Hypothalamus (tissue), 51 donors: ENCODE measurements at places on chromosomes 5 and 9.
A peak's percentile ranks its signal among the peaks of the same experiment; 100 is the strongest.

DNA sequence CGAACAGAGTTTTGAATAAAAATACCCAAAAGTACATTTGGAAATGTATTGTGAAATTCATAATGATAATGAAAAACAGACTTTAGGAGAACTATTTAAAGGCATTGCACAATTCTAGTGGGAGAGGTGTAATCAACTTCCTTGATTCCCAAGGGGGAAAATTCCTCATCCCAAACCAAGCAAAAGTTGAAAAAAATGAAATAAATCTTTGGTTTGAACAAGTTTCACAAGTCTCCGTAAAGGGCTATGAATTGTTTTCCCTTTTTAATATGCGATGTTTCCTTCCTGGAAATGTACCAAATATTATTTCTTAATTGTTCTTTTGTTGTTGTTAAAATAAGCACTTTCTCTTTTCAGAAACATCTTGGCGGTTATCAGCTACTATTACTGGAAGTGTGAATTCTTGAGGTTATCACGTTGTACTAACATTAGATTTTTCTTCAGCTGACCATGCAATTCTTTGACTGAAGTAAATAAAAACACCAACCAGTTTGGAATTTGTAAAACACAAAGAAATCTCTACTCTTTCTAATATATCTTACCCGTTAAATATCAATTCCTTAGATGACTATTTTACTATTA is 59.3 kb downstream of the SVEP1 start:
- no peak for DNase-seq

DNA sequence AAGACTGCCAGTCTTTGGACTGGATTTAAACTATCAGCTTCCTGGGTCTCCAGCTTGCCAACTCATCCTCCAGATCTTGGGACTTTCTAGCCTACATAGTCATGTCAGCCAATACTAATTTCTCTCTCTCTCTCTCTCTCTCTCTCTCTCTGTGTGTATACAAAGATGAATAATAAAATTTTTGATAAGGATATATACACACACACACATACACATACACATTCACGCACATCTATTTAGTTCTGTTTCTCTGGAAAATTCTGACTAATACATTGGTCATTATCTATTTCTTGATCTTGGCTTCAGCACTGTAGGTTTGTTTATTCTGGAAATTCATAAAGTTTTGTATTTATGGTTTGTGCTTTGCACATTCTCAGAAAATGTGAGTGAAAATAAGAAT is 1606.2 kb upstream of the NUDT12 start:
- no peak for DNase-seq

DNA sequence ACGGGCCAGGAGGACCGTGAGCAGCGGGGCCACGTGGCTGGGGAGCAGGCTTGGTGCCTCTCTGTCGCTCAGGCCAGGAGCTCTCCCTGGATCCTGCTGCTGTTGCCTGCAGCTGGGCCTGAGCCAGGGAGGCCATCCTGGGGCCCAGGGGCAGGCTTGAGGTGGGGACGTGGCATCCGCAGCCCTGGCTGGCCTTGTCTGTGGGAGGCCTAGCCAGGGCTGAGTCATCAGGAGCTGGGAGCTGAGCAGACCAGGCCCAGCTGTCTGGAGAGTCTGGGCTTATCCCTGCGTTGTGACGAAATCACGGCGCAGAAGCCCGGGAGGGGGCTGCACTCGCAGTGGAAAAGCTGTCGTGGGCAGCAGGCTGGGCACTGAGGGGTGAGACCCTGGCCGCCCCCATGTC is 138.8 kb upstream of the COL5A1 start:
- DNase-seq, result no peak

DNA sequence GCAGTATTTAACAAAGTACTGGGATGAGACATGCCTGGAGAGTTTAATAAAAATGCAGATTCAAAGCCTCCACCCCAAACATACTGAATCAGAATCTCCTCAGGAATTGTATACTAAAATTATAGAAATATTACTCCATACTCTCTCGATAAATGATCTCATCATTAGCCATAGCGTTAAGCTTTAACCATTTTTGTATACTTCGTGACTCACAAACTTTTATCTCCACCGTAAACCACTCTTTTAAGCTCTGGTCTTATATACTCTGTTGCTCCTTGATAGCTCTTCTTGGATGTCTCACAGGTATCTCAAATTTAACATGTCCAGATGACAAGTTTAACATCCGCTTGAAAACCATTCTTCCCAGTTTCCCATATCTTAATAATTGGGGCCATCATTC is 327.8 kb downstream of the ADGRV1 start:
- no peak for DNase-seq

GRCh38 chr5:59178071-59178470 is 595.2 kb downstream of the RAB3C start:
- DNase-seq, result no peak

DNA sequence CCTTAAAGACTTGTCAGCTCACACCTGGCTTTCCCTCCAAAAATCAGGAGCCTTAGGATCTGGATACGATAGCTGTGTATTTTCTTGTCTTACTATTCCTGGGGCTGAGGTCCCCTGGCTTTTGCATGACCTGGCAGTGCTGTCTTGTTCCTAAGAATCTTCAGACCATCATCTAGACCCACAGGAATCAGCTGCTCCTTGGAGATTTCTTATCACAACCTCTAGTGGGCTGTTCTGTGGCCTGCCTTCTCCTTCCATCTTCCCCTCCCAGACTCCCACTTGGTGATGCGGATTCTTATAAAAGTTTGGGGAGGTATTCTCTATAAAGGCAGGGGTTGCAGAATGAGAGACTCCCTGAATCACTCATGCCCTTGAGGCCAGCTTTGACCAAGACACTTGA is 21.4 kb downstream of the LCP2 start:
- no peak for DNase-seq

- DNase-seq, result no peak
These were observed 73.9 kb upstream of the EFNA5 start for GRCh38 chr5:107744418-107745330.

GRCh38 chr5:151772029-151772845 is 483 bp downstream of the G3BP1 start:
- peak; percentile 40 for DNase-seq

- DNase-seq, result no peak
These were observed 25.3 kb downstream of the NIPAL4 start for GRCh38 chr5:157485340-157485739.

DNA sequence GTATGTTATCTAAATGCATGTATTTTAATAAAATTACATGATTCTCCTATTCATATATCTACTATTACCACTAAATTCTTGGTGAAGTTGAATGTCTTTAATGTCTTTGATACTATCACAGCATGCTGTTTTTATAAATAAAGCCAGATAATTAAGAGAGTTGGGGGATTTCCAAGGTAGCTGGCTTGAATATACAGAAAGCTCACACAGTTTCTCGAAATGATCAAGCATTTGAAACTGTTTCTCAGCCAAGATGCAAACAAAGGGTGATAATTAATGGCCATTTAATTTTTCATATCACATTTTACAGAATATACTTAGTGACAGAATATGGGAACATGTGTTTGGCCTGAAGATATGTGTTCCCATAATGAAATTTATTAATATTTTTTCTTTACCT is 145.6 kb upstream of the CDH12 start:
- no peak for DNase-seq

- no peak for DNase-seq
These were observed 47.5 kb upstream of the CLK4 start for GRCh38 chr5:178674334-178674733.

GRCh38 chr5:111682121-111682520 is 74.9 kb downstream of the NREP start:
- no peak for DNase-seq

GRCh38 chr5:140524003-140524402 is 23.5 kb upstream of the EIF4EBP3 start:
- DNase-seq, result no peak

DNA sequence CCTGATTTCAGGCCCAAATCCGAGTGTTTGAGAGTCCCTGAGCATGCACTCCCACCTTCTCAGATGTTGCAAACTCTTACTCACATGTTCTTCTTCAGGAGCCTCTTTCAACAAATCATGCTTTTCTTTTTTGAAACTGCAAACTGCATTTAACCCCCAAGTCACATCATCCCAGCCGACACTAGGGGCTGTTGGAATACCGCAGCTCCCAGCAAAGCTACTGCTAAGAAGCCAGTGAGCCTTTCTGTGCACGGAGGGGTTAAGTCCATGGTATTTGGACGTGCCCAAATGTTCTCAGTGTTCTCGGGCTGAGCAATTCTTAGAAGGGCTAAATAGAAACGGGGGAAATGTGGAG is 282.9 kb downstream of the NFIB start:
- DNase-seq, result no peak

DNA sequence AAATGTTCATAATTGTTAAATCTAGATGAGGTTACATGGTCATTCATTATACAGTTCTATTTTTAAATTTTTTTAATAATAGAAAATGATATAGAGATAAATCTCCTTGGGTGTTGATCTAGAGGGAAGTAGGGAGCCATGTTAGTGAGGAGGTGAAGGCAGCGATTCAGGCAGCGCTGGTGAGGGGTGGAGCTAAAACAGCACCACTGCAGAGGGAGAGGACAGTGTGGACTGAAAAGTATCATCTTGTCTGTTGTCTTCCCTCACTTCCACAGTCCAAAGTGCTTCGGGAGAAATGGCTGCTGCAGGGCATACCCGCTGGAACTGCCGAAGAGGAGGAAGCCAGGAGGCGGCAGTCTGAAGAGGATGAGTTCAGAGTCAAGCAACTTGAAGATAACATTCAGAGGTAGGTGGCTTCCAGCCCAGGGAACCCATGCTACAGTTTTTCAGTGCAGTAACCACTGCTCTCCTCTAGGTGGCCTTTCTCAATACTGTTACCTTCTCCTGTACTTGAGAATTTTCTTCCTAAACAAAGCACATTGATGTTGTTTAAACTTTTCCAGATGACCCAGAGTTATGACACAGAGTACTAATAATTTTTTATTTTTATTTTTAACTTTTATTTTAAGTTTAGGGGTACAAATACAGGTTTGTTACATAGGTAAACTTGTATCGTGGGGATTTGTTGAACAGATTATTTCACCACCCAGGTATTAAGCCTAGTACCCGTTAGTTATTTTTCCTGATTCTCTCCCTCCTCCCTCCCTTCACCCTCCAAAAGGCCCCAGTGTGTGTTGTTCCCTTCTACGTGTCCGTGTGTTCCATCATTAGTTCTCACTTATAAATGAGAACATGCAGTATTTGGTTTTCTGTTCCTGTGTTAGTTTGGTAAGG is 100.5 kb downstream of the PALM2AKAP2 start:
- DNase-seq, result no peak

DNA sequence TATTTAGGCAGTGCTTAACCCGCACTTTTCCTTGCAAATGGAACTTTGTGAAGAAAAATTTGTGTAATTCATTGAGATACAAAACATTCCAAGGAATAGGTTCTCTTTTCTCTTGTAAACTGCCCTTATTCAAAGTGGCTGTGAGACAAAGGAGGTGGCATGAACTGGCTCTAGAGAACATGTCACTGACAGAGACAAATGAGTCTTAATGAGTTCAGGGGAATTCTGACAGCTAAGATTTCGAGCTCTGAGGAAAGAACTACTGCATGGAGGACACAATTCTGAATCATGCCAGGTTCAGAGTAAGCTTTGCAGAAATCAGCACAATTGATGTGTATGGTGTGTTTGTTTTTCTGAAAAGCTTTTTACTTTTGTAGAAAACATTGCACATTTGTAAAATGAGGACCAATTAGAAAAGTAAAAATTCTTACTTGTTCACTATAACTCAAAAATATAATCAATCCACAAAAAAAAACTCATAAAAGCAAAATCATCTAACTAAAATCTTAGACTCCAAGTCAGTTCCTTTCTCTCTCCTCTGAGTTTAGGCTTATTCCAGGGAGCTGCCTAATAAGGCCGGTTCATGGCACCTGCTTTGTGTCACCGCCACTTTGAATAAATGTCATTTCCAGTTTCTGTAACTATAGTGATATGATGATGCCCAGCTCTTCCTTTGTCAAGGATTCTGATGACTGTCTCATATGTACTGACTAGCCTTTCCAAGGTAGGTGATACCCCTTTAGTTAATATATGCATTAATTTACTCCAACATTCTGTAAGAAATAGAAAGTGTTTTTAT is 163.2 kb downstream of the HCN1 start:
- DNase-seq, result no peak

DNA sequence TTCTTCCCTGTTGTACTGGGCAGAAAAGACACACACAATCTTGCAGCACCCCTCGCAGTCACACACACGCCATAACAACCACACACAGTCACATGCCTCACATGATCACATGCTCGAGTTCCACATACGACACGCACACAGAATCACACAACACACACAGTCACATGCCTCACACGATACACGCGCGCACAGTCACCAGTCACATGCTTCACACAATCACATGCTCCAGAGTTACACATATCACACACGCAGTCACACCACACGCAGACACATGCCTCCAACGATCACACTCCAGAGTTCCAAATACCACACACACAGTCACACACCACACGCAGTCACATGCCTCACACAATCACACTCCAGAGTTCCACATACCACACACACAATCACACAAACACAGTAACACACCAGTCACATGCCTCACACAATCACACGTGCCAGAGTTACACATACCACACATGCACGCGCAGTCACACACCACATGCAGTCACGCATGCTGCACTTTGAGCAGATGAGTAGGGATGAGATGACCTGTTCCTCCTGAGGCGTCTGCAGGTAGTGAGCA is 49.0 kb upstream of the LRRC14B start:
- no peak for DNase-seq

DNA sequence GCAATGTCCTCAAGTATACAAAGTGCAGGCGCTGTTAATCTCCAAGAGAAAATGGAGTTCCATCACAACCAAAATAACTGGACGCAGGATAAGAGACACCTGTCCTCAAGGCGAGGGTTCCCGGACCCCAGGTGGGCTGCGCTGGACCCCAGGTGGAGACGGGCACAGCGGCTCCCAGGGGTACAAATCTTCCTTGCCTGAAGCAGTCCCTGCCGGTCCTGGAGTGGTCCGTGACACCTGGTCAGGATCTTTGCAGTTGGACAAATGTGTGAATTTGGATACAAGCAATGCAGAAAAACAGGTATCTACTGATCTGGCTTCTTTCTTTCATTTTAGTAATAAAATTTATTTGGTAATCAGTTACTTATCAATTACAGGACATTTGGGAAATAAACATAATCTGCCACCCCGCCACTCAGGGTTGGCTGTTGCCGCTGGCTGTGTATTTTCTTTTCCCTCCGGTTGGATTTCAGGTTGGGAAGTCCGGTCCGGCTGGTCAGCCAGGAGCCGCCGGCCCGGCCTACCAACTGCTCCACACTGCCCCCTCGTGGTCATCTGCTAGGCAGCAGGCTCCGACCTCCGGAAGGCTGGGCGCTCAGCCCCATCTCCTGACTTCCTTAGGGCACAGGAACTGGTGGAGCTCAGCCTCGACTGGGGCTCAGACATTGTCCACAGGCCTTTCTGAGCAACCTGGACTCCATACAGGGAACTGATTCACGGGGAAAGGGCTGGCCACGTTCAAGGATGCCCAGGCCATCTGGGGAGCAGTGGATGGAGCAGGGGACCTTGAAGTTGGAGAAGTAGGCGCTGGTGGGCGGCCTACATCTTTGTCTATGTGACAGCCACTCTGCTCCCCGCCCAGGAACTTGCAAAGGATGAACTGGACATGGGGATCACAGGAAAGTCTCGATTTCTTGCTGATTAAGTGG is 43.4 kb downstream of the NXNL2 start:
- DNase-seq, result peak; percentile 82
